NB4 (cell line): ENCODE measurements at places on chromosomes 5 and 9.
A peak's percentile ranks its signal among the peaks of the same experiment; 100 is the strongest.

DNA sequence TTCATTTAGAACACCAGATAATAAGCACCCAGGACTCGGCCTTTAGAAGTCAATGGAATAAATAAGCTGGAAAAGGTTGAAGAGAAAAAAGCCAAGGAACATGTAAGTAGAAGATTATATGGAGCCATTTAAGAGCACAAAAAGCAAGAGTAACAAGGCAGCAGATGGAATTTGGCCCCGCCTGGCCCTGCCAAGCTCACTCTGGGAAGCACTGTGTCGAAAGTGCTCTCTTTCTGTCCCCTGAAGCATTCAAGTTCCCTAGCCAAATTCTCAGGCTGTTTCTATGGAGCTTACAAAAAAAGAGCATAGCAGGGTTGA is 73.0 kb upstream of the GPR151 start:
- DNase-seq = no peak

DNA sequence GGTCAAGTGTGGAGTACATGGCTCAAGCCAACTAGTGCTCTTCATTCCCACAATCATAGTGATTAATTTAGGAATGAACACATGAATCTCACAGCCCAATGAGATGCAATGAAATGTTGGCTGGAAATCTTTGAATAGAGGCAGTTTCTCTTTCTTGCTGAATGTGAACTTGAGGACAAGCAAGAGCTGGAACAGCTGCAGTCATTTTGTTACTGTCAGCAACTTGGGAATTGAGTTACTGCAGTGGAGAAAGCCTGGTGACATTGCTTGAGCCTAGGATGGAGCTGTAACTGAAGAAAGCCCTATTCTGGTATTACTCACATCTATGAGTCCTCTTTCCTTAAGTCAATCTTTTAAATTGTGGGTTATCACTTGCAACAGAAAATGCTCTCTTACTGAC is 62.3 kb downstream of the YIPF5 start:
- DNase-seq = no peak

DNA sequence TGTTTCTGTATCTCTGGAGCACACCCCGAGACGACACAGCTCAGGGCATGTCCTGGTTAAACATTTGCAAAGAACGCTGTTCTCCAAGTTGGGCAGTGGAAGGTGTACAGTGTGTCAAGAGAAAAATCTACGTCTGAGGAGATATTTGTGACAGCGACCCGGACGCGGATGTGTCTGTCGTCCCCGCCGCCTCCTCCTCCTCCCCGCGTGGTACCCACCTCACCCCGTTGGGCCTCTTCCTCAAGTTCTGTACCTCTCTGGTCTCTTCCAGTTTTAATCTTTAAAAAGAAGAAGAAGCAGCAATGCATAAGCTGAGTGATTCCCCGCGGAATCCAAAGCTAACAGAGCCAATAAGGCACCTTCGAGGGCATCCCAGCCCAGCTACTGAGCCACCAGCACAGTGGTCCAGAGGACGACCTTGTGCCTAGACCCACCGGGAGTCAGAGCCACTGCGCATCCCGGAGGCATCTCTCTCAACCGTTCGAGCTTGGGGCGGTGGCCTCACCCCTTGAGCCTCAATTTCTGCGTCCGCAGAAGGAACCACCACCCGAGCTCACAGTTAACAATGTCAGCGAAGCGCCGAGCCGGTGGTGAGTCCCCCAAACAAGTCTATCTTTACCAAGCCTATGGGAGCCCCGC is 467 bp downstream of the C9orf78 start:
- DNase-seq = peak; percentile 47

- no peak for DNase-seq
These were observed 1922.1 kb upstream of the WWC1 start for GRCh38 chr5:166369346-166369745.

- no peak for DNase-seq
These were observed 226.9 kb downstream of the MAN2A1 start for GRCh38 chr5:109916481-109917153.

DNA sequence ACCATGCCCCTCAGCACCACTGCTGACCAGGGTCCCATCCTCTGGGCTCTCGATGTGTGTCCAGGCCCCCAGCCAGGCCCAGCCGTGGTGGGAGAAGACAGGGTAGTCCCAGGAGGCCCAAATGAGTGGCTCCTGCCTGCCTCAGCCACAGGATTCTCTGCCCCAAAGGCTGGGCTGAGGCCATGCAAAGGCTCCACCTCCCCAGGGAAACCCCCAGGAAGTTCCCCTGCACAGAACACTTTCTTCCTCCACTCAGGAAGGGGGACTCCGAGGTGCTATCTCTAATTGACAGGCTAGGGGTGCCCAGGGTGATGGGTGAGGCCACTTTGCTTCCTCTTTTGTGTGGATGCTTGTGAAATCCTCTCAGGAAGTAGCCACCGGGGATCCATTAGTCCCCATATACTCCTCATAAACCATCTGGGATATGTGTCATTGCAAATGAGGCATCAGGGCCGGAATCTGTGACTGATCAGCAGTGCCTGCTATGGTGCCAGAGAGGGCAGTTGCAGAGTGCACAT is 23.1 kb upstream of the TDRD7 start:
- peak; percentile 91 for DNase-seq

DNA sequence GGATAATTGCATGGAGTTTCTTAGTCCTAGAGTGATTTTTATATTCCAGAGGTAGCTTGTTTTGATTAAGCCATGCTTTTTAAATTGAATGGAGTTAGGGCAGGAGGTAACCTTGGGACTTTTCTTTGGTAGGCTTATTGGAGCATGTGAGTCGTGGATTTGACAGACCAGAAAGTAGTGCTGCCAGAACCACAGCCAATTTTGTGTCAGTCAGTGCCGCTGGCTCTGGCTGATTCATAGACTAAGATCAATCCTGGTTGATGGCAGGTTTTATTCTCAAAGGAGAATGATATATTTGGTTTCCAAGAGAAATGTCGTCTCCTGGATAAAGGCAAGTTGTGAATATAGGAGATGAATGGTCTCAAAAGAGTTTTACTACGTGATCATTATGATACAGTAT is 20.3 kb downstream of the RAI14 start:
- no peak for DNase-seq
